H4 (cell line): ENCODE measurements at places on chromosomes 11 and 22. TPM values are rescaled to one million over a fixed set of nuclear protein-coding genes. Genes with fewer than 3 reads are reported as not detected.

DNA sequence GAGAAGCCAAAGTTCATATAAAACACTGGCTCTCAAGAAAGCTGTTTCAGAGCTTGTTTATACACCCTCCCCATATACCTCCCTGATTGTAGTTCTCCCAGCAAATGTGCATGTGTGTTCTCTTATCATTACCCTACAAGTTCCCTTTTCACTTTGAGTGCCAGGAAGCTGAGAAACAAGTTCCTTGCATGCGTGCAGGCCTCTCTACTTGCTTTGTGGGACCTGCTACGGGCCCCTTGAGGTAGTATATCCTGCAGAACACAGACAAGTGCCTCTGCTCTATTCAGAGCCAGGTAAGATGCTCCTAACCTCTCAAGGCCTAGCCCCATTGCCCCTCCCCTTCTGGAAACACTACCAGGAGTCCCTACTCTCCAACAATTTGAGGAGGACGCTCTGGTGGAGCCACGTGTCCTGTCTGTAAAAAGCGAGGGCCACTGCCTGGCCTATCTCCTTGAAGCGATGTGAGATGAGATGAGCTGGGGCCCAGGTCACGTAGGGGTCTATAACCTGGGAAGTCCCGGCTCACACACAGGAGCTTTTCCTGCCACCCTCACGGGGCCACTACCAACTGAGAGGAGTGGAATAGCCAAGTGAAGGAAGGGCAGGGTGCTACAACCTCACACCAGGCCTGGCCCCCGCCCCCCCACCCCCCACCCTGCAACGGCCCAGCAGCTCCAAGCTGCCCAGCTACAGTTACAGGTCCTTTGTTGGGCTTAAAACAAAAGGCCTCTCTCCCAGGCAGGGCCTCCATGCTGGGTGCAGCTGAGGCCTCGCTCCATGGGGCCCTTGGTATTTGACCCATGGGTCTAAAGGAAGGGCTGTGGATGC is 2.6 kb upstream of the ATP5MGL start:
- DNase-seq, result no peak

- no peak for DNase-seq
Measured at GRCh38 chr11:133350045-133350444, 182.3 kb downstream of the OPCML start.

GRCh38 chr11:63520606-63521170 is 14.8 kb downstream of the LGALS12 start:
- no peak for DNase-seq

GRCh38 chr11:73306977-73307322 is 1.1 kb upstream of the ARHGEF17 start:
- DNase-seq, result no peak

- no peak for DNase-seq
Measured at GRCh38 chr22:28095316-28096095, 176.4 kb upstream of the PITPNB start.

TUBA8 gene
- total RNA-seq, result 0.06 TPM in 1 of 2 replicates, not detected in the other

OR2D2 gene
- not detected in 2 replicates for total RNA-seq

RAC2 gene
- 15.5 and 20.9 TPM in 2 replicates for total RNA-seq

UBQLN3 gene
- total RNA-seq, result not detected in 2 replicates

SCN3B gene
- 0.39 TPM in 1 of 2 replicates, not detected in the other for total RNA-seq
